ENCODE measurements at places on chromosomes 4 and X.

DNA sequence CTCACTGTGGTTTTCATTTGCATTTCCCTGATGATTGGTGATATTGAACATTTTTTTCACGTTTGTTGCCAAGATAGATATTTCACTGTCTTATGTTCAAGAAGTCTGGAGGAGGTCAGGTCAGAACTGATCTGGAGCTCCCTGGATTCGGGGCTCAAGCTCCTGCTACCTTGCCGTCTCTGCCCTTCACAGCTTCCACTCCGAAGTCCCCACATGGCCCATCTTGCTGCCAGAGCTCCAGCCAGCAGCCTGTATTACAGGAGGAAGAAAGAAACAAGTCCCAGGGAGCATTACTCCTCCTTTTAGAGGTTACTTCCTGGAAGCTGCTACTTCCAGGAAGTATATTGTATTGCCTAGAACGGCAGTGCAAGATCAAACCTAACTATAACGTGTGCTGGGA lies 17.9 kb upstream of the CDKN2AIP start:
- DNase-seq = no peak

DNA sequence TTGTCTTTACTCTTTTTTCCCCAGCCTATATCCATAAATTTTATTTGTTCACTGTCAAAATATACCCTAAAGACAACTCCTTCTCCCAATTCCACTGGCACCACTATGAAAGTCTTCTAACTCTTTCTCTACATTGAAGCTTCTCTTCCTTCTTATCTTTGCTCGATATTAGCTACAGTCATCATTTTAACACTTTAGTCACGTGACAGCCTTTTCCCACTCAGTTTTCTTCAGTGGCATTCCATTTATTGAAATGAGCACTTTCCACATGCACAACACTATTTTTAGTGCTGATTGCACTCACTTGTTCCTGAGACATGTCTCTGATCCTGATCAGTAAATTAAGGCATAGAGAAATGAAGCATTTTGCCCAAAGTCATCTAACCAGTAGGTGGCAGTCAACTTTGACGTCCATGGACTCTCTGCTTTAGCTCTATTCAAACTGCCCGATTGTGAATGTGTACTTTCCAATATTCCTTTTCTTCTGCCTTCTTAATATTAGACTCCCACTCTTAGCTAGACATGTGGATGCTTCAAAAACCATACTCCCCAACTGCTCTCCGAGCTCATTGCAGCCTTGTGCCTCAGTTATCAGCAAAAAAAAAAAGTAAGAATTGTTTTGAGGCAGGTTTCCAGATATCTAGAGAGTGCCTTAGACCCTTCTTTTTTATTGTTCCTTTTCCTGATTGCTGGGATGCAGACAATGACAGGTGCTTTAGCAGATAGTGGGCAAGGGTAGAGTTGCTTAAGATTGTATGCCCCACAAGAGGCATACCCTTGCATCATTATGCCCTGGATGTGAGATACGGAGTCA lies 394.4 kb upstream of the ADGRL3 start:
- DNase-seq = peak; percentile 50

GRCh38 chrX:18917831-18918230 lies 66.1 kb downstream of the PHKA2 start:
- no peak for DNase-seq

GRCh38 chr4:126725906-126726305 lies 906.9 kb upstream of the INTU start:
- no peak for DNase-seq

DNA sequence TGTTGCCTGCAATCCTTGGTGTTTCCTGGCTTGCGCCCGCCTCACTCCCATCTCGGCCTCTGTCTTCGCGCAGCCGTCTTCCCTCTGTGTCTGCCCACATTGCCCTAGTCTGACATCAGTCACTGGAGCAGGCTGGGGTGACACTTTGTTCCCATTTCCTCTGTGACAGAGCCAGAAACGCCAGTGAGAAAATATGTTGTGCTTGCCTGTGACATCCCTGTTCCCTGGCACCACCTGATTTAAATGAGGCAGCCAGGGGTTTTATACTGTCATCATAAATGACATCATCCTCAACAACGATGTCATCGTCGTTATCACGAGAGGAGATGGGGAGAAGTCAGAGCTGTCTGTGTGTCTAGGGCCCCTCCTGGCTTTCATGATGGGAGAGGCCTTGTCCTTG lies 29.1 kb downstream of the ZNF185 start:
- no peak for DNase-seq

GRCh38 chr4:156915221-156915620 lies 56.4 kb downstream of the PDGFC start:
- DNase-seq = no peak

- DNase-seq = no peak
These were observed 53.6 kb upstream of the PRPS1 start for GRCh38 chrX:107574711-107575110.

GRCh38 chrX:11352296-11352741 lies 59.1 kb downstream of the AMELX start:
- DNase-seq = no peak

GRCh38 chrX:154040863-154041262 lies 21.2 kb upstream of the IRAK1 start:
- no peak for DNase-seq

DNA sequence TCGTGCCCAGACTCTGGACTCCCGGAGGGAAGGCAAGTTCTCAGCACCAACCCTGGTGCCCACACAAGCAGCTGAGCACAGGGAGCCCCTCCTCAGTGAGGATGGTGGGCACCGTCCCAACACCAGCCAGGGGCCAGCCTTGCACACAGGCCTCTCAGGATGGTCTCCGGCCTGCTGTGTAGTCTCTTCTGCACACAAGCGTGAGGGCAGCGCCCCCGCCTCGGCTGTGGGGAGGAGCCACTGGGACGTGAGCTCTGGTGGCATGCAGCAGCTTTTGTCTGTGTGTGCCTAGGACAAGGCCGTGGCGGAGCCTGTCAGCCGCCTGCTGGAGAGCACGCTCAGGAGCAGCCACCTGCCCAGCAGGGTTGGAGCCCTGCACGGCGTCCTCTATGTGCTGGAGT lies 16.1 kb upstream of the MSANTD1 start:
- no peak for DNase-seq

DNA sequence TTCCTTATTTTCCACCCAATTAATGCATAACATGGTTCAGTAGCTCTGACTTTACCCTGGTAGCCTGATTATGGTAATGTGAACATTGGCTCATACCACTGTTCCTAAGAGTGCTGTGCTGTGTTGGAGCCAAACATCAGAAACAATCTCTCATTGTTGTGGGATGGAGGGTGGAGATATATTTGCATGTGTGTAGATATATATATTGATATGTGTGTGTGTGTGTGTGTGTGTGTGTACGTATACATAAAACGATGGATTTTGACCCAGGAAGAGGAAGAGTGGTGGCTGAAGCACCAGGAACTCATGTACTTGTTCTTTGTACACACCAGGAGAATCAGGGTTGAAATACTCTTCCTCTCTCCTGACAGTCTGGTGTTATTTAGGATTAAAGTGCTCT lies 247.7 kb downstream of the IL15 start:
- no peak for DNase-seq

- DNase-seq = peak; percentile 37
These were observed 32.3 kb upstream of the CXCL8 start for GRCh38 chr4:73707918-73708577.

DNA sequence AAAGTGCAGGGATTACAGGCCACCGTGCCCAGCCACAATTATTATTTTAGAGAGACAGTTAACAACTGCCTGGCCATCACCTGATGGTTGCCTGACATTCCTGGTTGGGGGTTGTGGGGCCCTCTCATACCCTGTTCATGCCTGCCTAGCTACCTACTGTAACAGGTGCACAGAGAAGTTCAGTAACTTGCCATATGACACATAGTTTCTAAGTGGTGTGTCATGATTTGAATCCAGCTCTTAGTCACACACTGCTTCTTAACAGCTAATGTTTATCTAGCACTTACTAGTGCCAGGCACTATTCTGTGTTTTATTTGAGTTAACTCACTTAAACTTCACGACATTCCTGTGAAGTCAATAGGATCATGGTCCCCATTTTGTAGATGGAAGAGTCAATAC lies 122.7 kb upstream of the JADE1 start:
- no peak for DNase-seq

- DNase-seq = no peak
These were observed 148.1 kb upstream of the GATB start for GRCh38 chr4:151908734-151909497.

- DNase-seq = no peak
These were observed 99.9 kb upstream of the KLHL13 start for GRCh38 chrX:118216509-118216908.

DNA sequence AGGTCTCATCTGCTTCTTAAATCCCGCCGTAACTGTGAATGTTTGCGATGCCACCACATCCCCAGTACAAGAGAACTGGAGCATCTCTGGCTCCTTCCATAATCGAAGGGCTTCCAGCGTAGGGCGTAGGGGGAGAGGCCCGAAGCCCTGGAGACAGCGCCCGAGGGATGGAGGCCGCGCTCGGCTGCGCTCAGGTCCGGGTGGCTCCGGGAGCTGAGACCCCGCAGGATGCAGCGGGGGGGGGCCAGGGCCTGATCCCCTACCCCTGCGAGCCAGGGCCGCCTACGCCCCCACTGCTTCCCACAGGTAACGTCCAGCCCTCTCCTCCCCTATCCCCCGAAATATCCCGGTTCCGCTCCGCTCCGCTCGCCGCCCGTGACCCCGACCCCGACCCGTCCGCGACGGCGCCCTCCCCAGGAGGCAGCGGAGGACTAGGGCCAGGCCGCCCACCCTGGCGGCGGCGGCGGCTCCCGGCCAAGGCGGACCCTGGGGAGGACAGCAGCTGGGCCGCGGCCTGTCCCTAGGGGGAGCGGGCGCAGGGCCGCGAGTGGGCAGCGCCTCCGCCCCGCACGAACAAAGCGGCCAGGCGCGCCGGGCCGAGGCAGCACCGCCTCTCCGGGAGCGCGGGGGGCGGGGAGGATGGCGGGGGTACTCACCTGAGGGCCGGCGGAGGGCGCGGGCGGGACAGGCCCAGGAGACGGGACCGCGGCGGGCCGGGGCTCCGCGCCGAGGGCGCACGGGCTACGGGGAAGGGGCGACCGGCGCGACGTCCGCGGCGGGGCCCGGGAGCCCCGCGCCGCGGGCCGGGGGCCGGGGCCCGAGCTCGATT lies 723 bp downstream of the WDFY3 start:
- DNase-seq = peak; percentile 47

- no peak for DNase-seq
These were observed 6.9 kb upstream of the RAP2C start for GRCh38 chrX:132226169-132226568.

GRCh38 chr4:156195914-156196313 lies 242.2 kb upstream of the CTSO start:
- no peak for DNase-seq

DNA sequence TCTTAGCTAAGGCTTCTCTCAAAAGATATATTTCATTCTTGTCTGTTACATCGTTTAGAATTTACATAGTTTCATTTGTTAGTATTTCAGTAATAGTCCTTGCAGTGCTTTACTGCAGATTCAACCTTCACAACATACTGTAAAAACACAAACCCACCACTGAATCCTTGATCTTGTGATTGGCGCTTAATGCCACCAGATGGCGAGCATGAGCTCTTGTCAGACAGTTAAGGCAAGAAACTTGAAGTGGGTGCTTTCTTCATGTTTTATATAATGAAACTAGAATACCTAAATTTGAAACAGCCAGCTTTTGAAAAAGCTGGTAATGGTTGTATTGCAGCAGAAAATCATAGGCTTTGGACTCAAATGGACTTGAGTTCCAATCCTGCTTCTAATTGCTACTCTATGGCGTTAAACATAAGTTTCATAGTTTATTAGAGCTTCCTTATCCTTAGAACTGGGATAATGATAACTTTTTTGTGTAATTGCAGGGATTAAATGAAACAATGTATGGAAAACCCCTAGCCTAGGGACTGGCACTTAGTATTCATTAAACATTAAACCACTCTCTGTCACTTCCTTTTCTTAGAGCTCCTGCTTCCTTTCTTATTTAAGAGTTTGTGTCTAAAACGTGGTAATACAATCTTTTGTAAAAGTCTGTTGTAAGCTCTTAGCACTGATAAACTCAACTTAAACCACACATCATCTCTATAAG lies 95.1 kb downstream of the USP9X start:
- DNase-seq = peak; percentile 63

GRCh38 chrX:139304471-139304870 lies 226.1 kb upstream of the F9 start:
- DNase-seq = no peak

DNA sequence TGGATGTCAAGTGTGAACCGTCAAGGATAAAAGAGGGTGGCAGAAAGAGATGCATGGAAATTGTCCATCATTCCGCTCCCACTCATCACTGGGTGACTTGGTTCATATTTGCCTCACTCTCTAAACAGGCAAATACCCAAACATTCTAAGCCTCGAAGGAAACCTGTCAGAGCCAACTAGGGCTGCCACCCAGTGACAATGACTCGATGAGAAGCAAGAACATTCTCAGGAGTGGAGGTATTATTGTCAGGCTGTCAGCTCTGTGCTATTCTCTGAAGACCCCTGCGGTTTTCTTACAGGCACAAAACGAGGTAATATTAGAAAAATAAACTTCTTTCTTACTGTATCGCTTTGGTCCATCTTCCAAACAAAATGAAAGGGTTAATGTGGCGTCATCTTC lies 139.6 kb downstream of the LDB2 start:
- no peak for DNase-seq

DNA sequence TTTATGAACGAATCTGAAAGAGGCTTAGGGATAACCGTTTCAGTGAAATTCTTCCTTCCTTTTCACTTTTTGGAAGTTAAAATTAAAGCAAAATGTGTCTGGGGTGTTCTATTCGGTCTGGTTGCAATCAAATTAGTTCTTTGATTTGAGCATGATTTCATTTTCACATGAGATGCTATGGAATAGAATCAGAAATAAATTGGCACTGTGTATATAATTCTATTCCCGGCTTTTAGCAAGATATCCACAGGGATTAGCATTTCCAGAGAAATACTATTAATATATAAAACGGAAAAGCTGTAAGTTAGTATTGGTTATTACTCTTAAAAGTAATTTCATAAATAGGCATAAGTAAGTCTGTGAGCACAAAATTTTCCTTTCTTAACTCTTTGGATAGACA lies 1676.8 kb upstream of the PCDH7 start:
- DNase-seq = no peak

GRCh38 chr4:128524311-128524710 lies 236.7 kb upstream of the PGRMC2 start:
- DNase-seq = no peak

DNA sequence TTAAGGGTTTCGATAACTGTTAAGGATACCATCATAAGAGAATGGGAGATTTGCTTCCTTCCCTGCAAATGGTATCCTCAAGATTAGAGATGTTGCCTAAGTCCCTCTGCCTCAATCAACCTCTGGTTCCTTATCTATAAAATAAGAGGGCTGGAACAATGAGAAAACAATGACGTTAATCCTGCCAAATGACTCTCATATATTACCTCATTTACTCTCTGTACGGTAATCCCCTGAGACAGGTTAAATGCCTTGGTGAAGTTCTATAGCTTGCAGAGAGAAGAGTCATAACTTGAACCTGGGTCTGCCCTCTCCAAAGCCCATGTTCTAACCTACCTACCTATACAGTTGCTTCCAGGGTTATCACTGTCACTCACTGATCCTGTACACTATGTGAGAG lies 100.2 kb upstream of the OTUD4 start:
- no peak for DNase-seq

GRCh38 chr4:189090174-189090814 lies 850.4 kb upstream of the FRG1 start:
- peak; percentile 21 for DNase-seq
